Activated naive CD4-positive, alpha-beta T cell treated with anti-CD3 and anti-CD28 coated beads for 36 hours (primary cell): ENCODE measurements at places on chromosomes 5 and 9. TPM values are rescaled to one million over a fixed set of nuclear protein-coding genes. Genes with fewer than 3 reads are reported as not detected.

GRCh38 chr9:110517483-110517882, 62.1 kb downstream of the SVEP1 start:
- H3K4me1 ChIP-seq, result no peaks in the 10 kb centered on the region
- peaks cover 4% of the 10 kb centered on the region for H3K27me3 ChIP-seq
- H3K4me3 ChIP-seq, result no peak overlapping the region
- H3K36me3 ChIP-seq, result no peaks in the 10 kb centered on the region
- no peak overlapping the region for H3K27ac ChIP-seq

NPM1 gene
- total RNA-seq, result 3,467 TPM

DNA sequence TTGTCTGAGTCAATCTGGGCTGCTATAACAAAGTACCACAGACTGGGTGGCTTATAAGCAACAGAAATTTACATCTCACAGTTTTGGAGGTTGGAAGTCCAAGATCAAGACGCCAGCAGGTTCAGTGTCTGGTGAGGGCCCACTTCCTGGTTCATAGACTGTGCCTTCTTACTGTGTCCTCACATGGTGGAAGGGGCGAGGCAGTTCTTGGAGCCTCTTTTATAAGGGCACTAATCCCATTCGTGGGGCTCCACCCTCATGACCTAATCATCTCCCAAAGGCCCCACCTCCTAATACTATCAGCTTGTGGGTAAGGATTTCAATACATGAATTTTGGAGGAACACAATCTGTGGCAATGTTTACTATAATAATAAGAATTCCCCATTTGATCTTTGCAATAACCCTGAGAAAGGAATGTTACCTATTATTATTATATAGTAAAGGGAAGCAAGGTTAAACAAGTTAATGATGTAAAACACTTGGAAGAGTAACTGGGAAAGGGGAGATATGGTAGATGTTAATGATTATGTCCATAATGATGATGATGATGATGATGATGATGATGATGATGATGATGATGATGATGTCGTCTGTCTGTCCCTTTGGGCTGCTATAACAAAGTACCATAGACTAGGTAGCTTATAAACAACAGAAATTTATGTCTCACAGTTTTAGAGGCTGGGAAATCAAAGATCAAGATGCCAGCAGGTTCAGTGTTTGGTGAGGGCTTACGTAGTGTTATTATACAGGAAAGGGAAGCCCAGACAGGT, 40.8 kb downstream of the WHRN start:
- no peak for DNase-seq
- no peak overlapping the region for H3K27ac ChIP-seq
- H3K4me1 ChIP-seq, result no peaks in the 10 kb centered on the region
- no peaks in the 10 kb centered on the region for H3K27me3 ChIP-seq

GRCh38 chr5:154190595-154191304, at the start of gene GALNT10:
Gene GALNT10 (plus strand): TSS chr5:154190733. CDS start chr5:154190867, 134 bp downstream.
- H3K27ac ChIP-seq, result peak within 1 kb of the TSS; percentile 79
- peaks cover 7% of the 10 kb centered on the region for H3K27me3 ChIP-seq
- H3K4me1 ChIP-seq, result peaks cover 32% of the 10 kb centered on the region
- peaks cover 18% of the 10 kb centered on the region for H3K36me3 ChIP-seq
- peak within 1 kb of the TSS; percentile 97 for H3K4me3 ChIP-seq
- DNase-seq, result peak; percentile 58

GRCh38 chr5:157750320-157750719, 6.8 kb downstream of the LSM11 start:
- H3K4me1 ChIP-seq, result peaks cover 36% of the 10 kb centered on the region
- no peaks in the 10 kb centered on the region for H3K27me3 ChIP-seq
- H3K27ac ChIP-seq, result no peak overlapping the region
- no peak overlapping the region for H3K4me3 ChIP-seq
- H3K36me3 ChIP-seq, result peaks cover 12% of the 10 kb centered on the region
- DNase-seq, result no peak
